Progenitor cell of endocrine pancreas (in vitro differentiated cells): ENCODE measurements at places on chromosomes 6 and 20. TPM values are rescaled to one million over a fixed set of nuclear protein-coding genes. Genes with fewer than 3 reads are reported as not detected.

DNA sequence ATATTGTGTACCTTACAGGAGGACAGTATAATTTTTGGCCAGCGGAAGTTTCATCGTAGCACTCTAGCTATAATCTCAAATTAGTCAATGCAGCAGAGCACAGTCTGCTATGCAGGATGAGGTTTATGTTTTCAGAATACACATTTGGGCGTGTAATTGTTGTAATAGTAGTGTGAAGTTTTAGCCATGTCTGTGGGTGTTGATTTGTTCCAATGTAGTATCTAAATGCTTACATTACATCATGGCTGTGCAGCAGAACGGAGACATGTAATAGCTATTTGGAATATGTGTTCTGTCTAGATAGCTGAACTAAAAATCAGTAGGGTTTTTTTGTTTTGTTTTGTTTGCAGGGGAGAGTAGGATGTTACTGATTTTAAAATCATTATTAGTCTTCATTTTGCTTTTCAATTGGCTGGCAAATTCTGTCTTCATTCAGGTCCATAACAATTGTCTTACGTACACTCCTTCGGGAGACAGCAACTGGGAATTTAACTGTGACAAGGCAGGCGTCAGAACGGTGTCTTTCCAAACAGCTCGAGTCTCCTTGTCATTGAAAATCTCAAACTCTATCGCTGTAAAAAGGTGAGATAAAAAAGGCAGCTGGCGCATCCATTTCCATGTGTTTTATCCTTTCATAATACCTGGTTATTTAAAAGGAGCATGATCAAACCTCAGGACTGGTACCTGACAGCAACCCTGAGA lies 65.1 kb upstream of the CDH4 start:
- H3K4me1 ChIP-seq: peaks cover 17% of the 10 kb centered on the region
- peaks cover 13% of the 10 kb centered on the region for H3K27me3 ChIP-seq
- H3K4me3 ChIP-seq: no peak overlapping the region
- no peak for DNase-seq

DNA sequence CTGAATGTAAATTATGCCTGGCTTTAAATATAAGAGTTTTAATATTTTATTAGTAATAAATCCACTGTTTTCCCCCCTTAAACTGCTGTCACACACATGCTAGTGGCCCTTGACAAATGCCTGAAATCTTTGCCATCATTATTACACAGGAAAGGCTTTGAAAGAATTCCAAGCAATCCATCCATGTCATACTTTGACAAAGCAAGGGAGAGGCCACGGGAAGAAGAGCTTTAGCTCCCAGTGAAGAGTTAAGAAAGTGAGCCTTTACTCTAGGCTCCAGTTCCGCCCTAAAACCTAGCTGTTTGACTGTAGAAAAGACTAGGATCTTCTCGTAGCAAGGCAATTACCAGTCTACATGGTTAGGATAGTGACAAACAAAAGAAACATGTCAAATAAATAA lies 147.9 kb downstream of the GMDS start:
- H3K36me3 ChIP-seq: no peaks in the 10 kb centered on the region
- no peak for DNase-seq
- H3K4me3 ChIP-seq: no peak overlapping the region
- H3K27ac ChIP-seq: no peak overlapping the region

DNA sequence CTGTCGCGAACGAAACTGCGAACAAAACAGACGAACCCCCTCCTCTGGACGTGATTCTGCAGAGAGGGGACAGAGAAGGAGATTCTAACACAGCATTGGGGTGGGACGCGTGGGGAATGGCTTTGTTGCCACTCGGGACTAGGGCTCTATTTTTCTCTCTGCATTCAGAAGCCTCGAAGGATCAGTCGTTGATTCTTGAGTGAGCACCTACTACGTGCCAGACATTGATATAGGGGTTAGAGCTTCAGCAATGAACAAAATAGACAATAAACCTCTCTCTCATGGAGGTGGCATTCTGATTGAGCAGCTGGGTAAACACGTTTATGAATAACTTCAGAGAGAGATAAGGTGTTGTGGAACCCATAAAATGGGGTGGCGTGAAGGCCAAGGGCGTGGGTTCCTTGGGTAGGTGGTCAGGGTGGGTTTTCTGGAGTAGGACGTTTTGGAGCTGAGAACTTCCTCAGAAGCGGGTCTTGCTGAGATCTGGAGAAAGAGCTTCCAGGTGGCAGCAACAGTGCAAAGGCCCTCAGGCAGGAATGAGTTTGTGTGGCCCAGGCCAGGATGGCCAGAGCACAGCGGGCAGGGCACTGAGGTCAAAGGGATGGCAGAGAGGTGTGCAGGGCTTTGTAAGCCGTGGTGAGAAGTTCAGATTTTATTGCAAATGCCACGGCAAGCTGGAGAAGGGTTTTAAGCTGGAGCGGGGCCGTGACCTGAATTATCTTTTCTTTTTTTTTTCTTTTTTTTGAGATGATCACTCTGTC lies 884 bp downstream of the SLC2A10 start:
- peak overlapping the region; percentile 94 for H3K27ac ChIP-seq
- H3K27me3 ChIP-seq: no peaks in the 10 kb centered on the region
- H3K4me3 ChIP-seq: peak overlapping the region; percentile 86
- peaks cover 22% of the 10 kb centered on the region for H3K4me1 ChIP-seq
- no peak for DNase-seq

DNA sequence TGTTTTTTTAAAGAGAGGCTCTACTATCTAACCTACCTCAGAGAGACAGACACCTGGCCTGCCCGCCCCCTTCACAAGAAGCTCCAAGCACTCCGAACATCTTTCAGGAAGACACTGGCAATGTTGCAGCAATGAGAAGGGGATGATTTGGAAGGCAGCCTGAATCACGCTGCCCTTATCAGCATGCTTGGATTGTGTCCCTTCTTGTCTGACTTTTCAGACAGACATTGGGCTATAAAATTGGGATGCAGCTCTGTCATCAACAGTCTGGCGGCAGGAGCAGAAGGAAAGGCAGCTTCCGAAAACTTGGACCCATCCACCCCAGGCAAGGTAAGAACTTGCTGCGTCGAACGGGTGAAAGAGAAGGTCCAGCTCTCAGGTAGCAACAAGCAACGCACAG lies 56.0 kb downstream of the CDK5RAP1 start:
- H3K27ac ChIP-seq: no peak overlapping the region
- peaks cover 5% of the 10 kb centered on the region for H3K36me3 ChIP-seq
- no peak for DNase-seq
- H3K4me1 ChIP-seq: no peaks in the 10 kb centered on the region
- no peak overlapping the region for H3K4me3 ChIP-seq

GRCh38 chr20:25006431-25007167 lies 14.0 kb upstream of the APMAP start:
- DNase-seq: no peak
- H3K4me1 ChIP-seq: no peaks in the 10 kb centered on the region
- no peaks in the 10 kb centered on the region for H3K36me3 ChIP-seq
- peaks cover 19% of the 10 kb centered on the region for H3K27me3 ChIP-seq
- no peak overlapping the region for H3K27ac ChIP-seq

GRCh38 chr20:52279706-52280105 lies 88.1 kb upstream of the ZFP64 start:
- no peak overlapping the region for H3K27ac ChIP-seq
- H3K36me3 ChIP-seq: no peaks in the 10 kb centered on the region
- H3K4me1 ChIP-seq: peaks cover 17% of the 10 kb centered on the region
- H3K27me3 ChIP-seq: peaks cover 17% of the 10 kb centered on the region
- no peak for DNase-seq
- H3K4me3 ChIP-seq: no peak overlapping the region

DNA sequence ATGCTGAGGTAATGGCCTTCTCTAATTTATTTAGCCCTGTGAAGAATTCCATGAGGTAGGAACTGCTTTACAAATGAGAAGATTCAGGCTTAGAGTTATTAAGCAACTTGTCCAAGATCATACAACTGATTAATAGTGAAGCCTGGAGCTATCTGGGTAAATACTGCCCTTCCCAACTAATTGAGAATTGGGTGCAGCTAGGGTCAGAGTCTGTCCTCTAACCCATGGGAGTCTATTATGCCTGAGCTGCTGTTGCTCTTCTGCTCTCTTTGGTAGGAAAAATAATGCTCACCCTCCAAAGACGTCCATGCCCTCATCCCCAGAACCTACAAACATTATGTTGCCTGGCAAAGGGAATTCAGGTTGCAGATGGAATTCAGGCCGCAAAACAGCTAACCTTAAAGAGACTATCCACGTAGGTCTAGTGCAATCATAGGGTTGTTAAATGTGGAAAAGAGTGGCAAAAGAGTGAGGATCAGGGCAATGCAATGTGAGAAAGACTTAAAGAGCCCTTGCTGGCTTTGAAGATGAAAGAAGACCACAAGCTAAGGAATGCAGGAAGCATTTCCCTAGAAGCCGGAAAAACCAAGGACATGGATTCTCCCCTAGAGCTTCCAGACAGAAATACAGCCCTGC lies 90.1 kb downstream of the SPTLC3 start:
- peaks cover 38% of the 10 kb centered on the region for H3K4me1 ChIP-seq
- H3K27ac ChIP-seq: peak overlapping the region; percentile 1
- H3K4me3 ChIP-seq: no peak overlapping the region
- no peak for DNase-seq

GRCh38 chr20:62984666-62985443 lies 21.9 kb downstream of the BHLHE23 start:
- no peak overlapping the region for H3K27ac ChIP-seq
- H3K4me1 ChIP-seq: peaks cover 2% of the 10 kb centered on the region
- H3K36me3 ChIP-seq: no peaks in the 10 kb centered on the region
- DNase-seq: no peak

DNA sequence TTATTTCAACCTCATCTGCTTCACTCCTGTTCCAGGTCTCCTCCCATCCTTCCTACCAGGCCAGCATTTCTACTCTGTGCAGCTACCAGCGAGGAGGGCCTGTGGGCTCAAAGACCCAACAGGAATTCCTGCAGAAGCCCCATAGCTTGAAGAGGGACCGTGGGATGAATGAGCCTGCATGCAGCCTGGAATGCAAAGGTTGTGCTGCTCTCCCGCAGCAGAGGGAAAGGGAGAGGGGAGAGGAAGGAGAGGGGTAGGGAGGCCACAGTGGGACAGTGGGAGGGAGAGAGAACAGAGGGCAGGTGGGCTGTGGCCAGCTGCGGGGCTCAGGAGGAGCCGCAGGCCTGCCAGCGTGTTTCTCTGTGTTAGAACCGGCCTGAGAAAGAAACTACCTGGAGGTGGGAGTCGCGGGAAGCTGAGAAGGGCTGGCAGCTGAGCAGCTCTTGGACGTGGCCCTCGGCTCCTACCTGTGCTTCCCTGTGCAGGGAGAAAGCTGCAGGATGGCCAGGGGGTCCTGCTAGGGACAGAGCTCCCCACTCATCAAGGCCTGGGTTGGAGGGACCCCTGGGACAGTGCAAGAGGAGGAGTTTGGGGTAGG lies 66.1 kb upstream of the MLN start:
- no peak overlapping the region for H3K4me3 ChIP-seq
- H3K27ac ChIP-seq: no peak overlapping the region
- peaks cover 33% of the 10 kb centered on the region for H3K4me1 ChIP-seq
- no peaks in the 10 kb centered on the region for H3K36me3 ChIP-seq
- peaks cover 14% of the 10 kb centered on the region for H3K27me3 ChIP-seq

DNA sequence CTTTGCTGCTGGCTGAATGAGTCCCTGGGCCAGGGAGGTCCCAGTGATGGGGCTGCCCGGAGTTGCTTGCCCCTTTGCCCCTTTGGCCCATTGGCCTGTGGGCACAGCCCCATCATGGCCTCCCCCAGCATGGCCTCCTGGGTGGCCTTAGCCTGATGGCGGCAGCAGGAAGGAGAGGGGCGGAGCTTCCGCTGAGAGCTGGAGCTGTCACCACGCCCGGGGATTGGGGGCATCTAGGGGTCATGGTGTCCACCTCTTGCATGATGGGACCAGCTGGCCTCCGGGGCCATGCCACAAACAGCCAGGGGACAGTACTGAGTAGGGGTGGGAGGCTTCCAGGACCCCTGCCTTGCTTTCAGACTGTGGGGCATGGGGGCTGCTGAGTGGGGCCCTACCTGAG lies 31.5 kb upstream of the GATA5 start:
- H3K4me3 ChIP-seq: no peak overlapping the region
- H3K4me1 ChIP-seq: peaks cover 2% of the 10 kb centered on the region
- H3K36me3 ChIP-seq: no peaks in the 10 kb centered on the region
- no peak overlapping the region for H3K27ac ChIP-seq
- no peak for DNase-seq
- H3K27me3 ChIP-seq: peaks cover 3% of the 10 kb centered on the region

DNA sequence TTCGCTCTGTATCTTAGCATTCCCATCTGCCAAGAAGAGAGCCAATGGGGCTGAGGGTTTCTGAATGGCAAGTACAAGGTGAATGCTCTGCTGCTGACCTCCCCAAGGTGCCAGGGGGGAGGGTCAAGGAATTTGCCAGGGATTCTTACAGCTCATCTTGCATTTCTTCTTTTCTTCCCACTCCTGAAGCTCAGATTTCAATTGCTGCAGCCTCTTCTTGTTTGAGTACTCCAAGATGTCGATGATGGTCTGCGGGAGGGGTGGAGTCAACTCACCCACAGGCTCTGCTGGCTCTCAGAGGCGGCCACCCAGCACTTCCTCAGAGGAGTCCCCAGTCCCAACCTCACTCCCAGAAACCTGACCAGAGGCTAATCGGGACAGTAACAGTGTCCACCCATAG lies 12.4 kb downstream of the C20orf96 start:
- no peaks in the 10 kb centered on the region for H3K4me1 ChIP-seq
- H3K27ac ChIP-seq: no peak overlapping the region
- no peak overlapping the region for H3K4me3 ChIP-seq
- DNase-seq: no peak

GRCh38 chr6:121732641-121733040 lies 297.2 kb downstream of the GJA1 start:
- no peak for DNase-seq
- no peak overlapping the region for H3K27ac ChIP-seq
- no peak overlapping the region for H3K4me3 ChIP-seq
- H3K27me3 ChIP-seq: no peaks in the 10 kb centered on the region

DNA sequence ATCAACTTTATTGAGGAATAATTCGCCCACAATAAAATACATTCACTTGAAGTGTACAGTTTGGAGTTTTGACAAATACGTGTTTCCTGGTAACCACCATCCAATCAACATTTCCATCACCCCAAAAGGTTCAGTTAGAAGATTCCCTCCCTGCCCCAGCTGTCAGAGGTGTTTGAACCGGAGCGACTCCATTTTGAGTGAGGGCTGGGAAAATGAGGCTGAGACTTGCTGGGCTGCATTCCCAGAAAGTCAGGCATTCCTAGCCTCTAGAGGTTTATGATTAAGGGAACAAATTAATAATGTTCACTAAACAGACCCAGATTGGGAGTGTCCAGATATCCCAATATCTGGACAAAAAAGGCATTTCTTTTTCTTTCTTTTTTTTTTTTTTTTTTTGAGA lies 33.0 kb upstream of the BLCAP start:
- H3K4me3 ChIP-seq: no peak overlapping the region
- H3K27ac ChIP-seq: no peak overlapping the region
- H3K36me3 ChIP-seq: no peaks in the 10 kb centered on the region

DNA sequence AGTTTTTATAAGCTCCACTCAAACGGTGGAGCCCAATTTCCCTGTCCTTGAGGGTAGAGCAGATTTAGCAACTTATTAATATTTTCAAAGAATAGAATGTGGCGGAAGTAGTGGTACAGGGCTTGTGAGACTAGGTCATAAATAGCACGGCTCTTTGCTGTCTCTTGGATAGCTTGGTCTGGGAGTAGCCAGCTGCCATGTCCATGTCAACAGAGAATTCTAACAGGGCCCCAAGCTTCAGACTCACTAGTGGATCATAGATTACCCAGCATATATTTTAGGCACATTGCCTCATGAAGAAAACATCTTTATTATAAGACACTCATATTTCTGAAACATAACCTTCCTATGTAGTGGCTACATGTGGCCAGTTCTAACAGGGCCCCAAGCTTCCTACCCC lies 755.7 kb downstream of the HDGFL1 start:
- no peaks in the 10 kb centered on the region for H3K36me3 ChIP-seq
- no peaks in the 10 kb centered on the region for H3K4me1 ChIP-seq
- no peak for DNase-seq
- no peaks in the 10 kb centered on the region for H3K27me3 ChIP-seq

The PTCRA gene
- not detected in 2 replicates for total RNA-seq

The C6orf47 gene
- total RNA-seq: 23.6 and 24.1 TPM in 2 replicates

The EFCAB8 gene
- 0.29 and 0.91 TPM in 2 replicates for total RNA-seq

The OR12D3 gene
- total RNA-seq: not detected in 2 replicates

The CASS4 gene
- 0.09 and 0.26 TPM in 2 replicates for total RNA-seq
